ENCODE measurements at places on chromosomes 12 and 14.

DNA sequence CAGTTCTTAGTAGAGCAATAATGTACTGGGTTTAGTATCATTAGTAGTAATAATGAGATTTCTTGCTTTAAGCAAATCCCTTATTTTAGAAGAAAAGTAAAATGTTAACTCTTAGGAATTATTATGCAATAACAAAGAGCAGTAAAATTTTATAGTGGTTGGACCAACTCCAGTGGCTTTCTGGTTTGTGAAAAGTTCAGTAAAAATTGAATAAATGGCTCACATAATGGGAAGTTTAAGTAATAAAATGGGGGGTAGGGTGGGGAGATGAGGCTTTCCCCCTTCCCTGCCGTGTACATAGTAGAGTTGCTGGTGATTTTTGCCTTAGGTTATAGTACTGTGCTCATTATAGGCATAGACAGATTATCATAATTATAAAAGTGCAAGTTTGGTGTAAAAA, 250.5 kb upstream of the ATP2B1 start:
- no peak for DNase-seq

- no peak for DNase-seq
Measured at GRCh38 chr12:57850854-57851430, 4.4 kb upstream of the CTDSP2 start.

GRCh38 chr12:131263626-131264025, 309.9 kb downstream of the ADGRD1 start:
- DNase-seq, result no peak

GRCh38 chr12:79871621-79872020, 63.3 kb downstream of the PPP1R12A start:
- no peak for DNase-seq

DNA sequence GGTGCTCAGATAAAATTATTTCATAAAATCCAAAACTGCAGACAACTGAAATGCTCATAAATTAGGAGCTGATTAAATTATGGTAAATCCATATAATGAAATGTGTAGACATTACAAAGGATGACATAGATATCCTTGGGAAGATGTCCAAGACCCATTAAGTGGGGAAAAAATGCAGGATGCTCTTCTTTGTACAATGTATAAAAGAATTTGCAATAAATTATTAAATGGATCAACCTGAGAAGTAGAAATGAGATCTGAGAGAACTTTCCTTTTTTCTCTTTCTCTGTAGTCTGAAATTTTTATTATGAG, 336.4 kb upstream of the E2F7 start:
- no peak for DNase-seq

DNA sequence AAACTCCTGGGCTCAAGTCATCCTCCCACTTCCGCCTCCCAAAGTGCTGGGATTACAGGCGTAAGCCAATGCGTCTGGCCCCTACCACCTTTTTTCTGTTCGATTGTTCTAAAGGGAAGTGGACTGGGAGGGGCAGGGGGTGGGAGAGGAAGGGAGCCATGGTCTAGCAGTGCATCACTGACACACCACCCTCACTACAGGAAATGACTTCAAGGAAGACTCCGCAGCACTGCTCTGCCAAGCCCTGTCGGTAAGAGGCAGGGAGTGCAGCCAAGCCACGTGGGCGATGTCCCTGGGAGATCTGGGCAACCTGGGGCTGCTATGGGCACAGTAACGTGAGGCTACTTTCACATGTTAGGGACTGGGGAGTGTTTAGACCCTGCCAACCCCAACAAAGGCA, 18.0 kb downstream of the LRRC74A start:
- DNase-seq, result peak; percentile 76

DNA sequence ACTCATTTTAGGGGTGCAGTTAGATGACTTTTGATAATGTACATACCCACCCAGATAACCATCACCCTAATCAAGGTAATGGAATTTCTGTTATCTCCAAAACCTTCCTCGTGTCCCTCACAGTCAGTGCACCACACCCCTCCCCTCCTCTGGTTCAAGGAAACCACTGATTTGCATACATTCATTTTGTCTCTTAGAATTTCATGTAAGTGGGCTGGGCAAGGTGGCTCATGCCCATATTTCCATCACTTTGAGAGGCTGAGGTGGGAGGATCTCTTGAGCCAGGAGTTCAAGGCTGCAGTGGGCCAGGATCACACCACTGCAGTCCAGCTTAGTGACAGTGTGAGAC, 15.7 kb downstream of the ADIPOR2 start:
- no peak for DNase-seq

- DNase-seq, result no peak
Measured at GRCh38 chr14:92687681-92688433, 60.6 kb downstream of the LGMN start.

- DNase-seq, result peak; percentile 84
Measured at GRCh38 chr14:76720382-76720813, 40.9 kb upstream of the VASH1 start.

- no peak for DNase-seq
Measured at GRCh38 chr14:96576359-96576758, 74.2 kb downstream of the PAPOLA start.

GRCh38 chr14:48725051-48725734, 861.0 kb downstream of the RPS29 start:
- no peak for DNase-seq

DNA sequence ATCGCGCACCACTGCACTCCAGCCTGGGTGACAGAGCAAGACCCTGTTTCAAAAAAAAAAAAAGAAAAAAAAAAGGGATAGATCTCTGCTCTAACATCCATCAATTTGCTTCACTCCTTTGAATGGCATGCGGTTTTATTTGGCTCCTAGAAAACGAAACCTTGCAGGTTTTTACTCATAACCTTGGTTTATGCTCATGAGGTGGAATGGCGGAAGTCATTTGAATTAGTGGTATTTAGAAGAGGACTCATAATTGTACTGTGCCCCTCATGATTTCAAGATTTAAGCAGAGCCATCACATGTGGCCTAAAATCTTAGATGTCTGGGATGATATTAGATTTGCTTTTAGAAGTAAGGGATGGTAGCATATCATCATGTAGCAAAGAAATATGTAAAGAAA, 29.4 kb downstream of the RBMS2 start:
- DNase-seq, result no peak

GRCh38 chr12:51185171-51185717, 12.3 kb upstream of the TFCP2 start:
- no peak for DNase-seq

Data from right atrium auricular region (tissue), 2 donors.